Inflammatory macrophage treated with lipopolysaccharide for 1 hour (primary cell): ENCODE measurements at places on chromosomes 5 and 9.
A peak's percentile ranks its signal among the peaks of the same experiment; 100 is the strongest.

- no peak for DNase-seq
Measured at GRCh38 chr9:109138421-109138820, 18.7 kb upstream of the TMEM245 start.

GRCh38 chr5:122312591-122313406, 762 bp downstream of the SNCAIP start:
- no peak for DNase-seq

DNA sequence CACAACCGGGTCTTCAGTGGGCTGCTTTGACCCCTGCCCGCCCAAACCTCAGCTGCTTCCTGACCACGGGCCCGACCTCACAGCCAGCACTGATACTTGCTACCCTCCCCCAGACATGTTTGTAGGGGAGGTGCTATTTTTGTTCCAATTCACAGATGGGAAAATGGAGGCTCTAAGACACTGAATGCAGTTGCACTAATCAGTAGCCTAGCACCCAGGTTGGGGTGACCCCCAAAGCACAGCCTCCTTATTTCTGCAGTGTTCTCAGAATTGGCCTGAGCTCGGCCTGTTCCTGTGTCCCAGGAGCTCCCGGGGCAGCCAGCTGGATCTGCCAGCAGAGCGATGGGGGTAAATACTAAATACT, 22.6 kb downstream of the LAMC3 start:
- no peak for DNase-seq

DNA sequence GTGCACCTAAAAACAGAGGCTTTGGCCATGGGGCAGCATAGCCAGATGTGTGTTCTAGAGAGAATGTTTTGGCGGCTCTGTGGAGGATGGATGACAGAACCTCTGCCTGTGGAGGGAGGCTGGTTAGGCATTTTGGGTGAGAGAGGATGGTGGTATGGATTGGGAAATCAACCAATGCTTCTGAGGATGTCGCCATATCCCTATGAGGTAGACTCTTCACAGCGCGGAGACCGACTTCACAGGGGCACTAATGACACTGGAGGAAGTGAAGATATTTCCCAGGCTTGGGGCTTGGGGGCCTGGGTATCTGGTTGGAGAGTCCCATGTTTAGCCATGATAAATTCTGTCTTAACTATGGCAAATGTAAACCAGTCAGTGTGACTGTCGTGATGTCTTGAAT, 140.6 kb upstream of the KLF4 start:
- no peak for DNase-seq

DNA sequence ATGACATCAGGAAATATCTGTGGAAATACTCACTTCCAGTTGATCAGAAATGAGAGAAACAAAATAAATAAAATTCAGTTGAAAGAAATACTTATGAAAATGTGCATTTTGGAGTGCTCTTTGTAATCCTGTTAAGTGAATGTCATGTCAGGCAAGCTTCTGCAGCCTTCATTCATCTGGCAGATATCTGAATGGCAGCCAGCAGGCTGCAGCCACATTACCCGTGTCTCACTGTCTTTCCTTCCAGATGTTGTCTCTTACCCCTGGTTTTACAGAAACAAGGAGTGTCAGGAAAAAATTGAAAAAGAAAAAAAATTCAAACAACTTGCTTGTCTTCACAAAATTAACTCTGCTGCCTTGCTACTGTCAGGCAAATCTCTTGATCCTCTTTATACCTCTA, 445.0 kb upstream of the RIOK2 start:
- no peak for DNase-seq

DNA sequence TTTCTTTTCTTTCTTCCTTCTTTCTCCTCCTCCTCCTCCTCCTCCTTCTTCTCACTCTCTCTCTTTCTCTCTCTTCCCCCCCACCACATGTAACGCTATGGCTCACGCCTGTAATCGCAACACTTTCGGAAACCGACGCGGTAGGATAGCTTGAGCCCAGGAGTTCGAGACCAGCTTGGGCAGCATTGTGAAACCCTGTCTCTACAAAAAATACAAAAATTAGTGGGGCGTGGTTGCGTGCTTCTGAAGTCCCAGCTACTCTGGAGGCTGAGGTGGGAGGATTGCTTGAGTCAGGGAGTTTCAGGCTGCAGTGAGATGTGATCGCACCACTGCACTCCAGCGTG, 736 bp upstream of the GLDC start:
- no peak for DNase-seq

- peak; percentile 95 for DNase-seq
Measured at GRCh38 chr9:84371737-84372136, 31.2 kb upstream of the SLC28A3 start.

GRCh38 chr9:132020820-132021510, 58.7 kb downstream of the MED27 start:
- no peak for DNase-seq

DNA sequence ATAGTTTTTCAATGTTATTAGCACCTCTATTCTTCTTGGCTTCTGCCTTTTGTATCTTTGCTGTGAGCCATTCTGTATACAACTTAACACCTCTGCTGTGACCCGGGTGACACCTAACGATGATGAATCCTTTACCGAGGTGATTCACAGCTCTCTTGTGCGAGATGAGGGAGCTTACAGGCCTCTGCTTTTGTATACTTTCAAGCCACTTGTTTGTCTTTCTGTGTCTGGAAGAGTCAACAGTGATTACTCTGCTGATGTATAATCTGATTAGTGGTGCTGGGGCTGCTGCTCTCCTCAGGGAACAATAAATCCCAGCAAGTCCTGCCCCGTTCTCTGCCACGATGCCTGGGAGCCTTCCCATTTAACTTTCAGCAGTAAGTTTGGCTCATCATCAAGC, 442.9 kb upstream of the SGCD start:
- DNase-seq: no peak

GRCh38 chr5:145540375-145540774, 294.8 kb downstream of the PRELID2 start:
- no peak for DNase-seq

DNA sequence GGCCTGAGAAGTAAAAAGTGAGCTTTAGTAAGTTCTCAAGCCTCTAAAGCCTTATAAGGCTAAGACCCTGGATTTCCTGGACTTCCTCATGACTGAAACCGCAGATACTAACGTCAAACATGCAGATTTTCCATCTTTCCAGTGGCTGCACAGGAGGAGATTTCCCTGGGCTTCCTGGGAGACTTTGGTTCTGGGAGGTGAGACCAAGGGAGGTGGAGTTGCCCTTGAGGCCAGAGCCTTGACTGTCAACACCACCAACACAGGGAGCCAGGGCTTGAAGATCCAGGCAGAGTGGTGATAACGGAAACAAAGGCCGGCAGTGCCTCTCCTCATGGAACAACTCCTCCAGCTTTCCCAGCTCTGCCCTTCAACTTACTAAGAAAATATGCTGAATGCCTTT, 144.7 kb upstream of the LRRTM2 start:
- DNase-seq: no peak

DNA sequence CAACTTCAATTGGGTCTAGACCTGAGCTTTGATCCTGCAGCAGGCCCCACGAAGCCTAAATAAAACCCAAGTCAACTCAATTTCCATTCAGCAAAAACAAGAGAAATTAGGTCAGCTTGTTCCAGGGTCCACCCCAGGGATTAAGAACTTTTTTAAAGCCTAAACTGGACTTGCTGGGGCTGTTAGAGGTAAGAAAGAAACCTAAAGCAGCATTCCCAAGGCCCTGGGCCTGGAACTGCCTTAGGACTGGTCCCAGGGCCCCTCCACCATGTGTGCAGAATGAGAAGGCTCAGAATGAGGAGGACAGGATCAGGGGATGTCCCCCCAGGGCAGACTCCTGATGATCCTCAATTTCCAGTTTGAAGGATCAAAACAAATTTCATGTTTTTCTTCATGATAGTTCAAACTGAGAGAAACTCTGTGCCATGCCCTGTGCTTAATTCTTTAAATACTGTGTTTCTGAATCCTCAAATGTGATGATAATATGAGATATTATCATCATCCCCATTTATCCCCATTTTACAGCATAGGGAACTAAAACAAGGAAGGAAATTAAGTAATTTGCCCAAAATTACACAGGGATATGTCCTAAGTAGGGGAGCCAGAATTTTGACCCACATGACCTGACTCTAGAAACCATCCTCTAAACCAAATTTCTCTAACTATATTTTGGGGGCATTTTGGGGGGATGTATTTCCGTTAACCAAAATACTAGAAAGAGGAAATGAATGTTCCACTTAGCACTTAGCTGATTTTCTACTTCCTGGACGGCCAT, 64.5 kb downstream of the DENND1A start:
- DNase-seq: peak; percentile 77

DNA sequence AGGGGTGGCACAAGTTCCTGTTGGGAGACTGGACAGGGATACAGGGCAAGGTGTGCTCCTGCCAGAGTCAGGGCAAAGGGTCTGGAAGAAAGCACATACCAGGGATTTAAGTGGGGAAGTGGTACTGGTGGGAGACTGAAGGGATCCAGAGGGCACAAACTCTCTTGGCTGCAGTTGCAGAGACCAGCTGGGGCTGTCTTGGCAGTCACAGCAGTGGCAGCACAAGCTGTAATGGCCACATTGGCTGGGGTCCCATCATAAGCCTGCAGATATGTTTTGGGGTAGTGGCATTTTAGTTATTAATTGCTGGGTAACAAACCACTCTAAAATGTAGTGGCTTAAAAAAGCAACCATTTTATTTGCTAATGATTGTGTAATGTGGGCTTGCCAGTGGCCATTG, 492.2 kb downstream of the ENC1 start:
- no peak for DNase-seq

GRCh38 chr5:138148811-138149210, 9.6 kb upstream of the NME5 start:
- DNase-seq: peak; percentile 20

GRCh38 chr5:10726913-10727517, 34.0 kb downstream of the DAP start:
- no peak for DNase-seq

GRCh38 chr5:138792195-138792790, 39.1 kb downstream of the CTNNA1 start:
- no peak for DNase-seq
